ENCODE measurements at places on chromosomes 4 and X.
A peak's percentile ranks its signal among the peaks of the same experiment; 100 is the strongest.

DNA sequence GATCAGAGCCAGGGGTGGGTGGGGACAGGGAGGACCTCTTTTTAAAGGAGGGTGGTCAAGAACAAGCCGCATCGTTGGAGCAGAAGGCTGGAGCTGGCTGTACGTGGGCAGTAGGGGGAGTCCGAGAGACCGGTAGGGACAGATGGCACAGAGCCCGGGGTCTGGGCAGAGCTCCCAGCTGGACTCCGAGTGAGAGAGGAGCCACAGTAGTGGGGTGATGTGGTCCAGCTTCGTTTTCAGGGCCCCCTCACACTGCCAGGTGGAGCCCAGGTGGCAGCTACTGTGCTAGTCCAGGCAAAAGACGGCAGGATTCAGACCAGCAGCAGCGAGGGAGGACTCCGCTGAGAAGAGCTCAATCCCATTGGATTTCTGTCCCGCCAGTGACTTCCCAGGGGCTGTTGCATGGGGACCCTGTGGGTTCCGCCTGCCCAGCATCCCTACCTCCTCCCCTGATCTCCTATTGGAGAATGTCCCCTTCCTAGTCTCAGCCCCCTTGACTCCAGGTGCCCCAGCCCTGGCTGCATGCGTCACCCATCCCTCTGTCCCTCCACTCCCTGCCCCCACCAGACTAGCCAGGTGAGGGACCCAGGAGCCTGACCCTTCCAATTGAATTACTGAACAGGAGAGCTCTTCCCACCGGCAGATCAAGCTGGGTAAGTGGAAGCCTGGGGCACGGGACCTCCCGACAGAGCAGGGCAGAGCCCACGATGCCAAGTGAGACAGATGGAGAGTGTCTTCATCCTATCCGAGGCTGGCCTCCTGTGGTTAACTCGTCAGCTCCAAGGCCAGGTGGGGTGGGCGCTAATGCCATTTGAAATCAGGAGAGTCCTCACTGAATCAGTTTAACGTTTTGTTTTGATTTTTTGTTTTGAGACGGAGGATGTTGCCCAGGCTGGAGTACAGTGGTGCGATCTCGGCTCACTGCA, 2.9 kb downstream of the ARHGAP4 start:
- H3K4me1 ChIP-seq: peaks cover under 1% of the 10 kb centered on the region
- H3K4me3 ChIP-seq: no peak overlapping the region
- DNase-seq: no peak
- no peaks in the 10 kb centered on the region for H3K27me3 ChIP-seq
- no peak overlapping the region for H3K27ac ChIP-seq

DNA sequence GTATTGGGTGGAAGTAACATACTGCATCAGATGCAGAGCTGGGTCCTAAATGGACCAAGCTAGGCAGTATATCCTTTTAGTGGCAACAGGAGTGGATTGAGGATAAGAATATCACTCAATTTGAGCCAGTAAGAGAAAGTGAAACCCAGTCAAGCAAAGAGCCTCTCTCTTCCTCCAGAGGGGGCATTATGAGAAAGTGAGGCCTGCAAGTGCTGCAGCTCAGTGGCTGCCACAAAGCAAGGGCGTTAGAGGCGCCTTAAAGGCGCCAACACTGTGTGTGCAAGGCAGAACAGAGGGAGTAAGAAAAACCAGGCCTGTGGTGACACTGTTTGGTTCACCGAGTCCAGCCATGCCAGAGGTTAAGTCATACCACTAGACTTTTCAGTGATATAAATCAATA, 17.5 kb downstream of the STX18 start:
- H3K4me3 ChIP-seq: no peak overlapping the region
- H3K36me3 ChIP-seq: peaks cover 5% of the 10 kb centered on the region
- DNase-seq: no peak

DNA sequence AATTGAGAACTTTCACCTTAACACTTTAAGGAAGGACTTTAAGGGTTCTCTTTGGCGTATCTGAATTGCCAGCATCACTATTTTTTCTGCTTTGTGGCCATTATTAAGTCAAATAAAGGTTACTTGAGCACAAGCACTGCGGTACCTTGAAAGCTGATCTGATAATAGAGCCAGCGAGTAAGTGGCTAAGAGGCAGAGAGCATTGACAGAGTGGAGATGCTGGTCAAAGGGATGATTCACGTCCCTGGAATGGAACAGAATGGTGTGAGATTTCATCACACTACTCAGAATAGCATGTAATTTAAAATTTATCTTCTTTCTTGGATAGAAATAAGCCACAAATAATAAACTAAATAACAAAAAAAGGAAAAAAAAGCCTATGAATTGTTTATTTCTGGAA, 57.1 kb upstream of the NPFFR2 start:
- H3K27me3 ChIP-seq: no peaks in the 10 kb centered on the region
- no peaks in the 10 kb centered on the region for H3K36me3 ChIP-seq
- no peak overlapping the region for H3K27ac ChIP-seq
- H3K4me1 ChIP-seq: peaks cover 5% of the 10 kb centered on the region
- no peak for DNase-seq

DNA sequence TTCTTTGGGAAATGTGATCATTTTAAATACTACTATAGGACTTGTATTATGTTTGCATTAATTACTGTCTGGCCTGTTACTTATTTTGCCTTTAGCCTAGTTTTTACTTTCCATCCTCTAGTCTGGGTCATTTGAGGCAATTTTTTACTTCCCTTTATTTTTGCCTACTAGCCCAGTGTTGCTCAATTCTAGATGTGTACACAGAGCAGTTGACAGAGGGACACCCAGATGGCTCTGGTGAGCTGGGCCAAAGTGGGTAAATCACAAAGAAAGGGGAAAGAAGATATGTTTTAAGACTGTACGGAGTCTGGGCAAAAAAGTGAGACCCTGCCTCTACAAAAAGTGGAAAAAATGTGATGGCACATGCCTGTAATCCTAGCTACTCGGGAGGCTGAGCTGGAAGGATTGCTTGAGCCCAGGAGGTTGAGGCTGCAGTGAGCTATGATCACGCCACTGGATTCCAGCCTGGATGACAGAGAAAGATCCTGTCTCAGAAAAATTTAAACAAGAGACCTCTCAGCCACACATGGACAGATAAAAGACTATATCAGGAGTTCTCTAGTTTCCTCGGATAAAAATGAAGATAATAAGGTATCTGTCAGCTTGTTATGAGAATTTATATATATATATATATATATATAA, 35.7 kb downstream of the APOO start:
- no peak overlapping the region for H3K27ac ChIP-seq
- no peak for DNase-seq
- no peak overlapping the region for H3K4me3 ChIP-seq

- H3K27me3 ChIP-seq: no peaks in the 10 kb centered on the region
- no peaks in the 10 kb centered on the region for H3K36me3 ChIP-seq
- H3K4me3 ChIP-seq: no peak overlapping the region
Measured at GRCh38 chrX:97145934-97146333, 262.2 kb downstream of the RPA4 start.

GRCh38 chr4:20444599-20445337, 193.1 kb downstream of the SLIT2 start:
- H3K4me1 ChIP-seq: no peaks in the 10 kb centered on the region
- H3K27ac ChIP-seq: no peak overlapping the region
- H3K4me3 ChIP-seq: no peak overlapping the region
- DNase-seq: no peak

DNA sequence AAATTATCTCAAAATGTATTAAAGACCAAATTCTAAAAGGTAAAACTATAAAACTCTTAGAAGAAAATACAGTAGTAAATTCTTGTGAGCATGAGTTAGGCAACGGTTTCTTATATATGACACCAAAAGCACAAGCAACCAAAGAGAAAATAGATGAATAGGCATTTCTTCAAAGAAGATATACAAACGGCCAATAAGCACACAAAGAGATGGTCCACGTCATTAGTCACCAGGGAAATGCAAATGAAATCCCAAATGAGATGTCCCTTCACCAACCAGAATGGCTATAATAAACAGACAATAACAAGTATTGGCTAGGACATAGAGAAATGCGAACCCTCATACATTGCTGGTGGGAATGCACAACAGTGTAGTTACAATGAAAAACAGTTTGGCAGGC, 44.6 kb downstream of the RAB33A start:
- H3K4me3 ChIP-seq: no peak overlapping the region
- H3K4me1 ChIP-seq: no peaks in the 10 kb centered on the region
- H3K27me3 ChIP-seq: no peaks in the 10 kb centered on the region
- H3K27ac ChIP-seq: no peak overlapping the region
- peaks cover 9% of the 10 kb centered on the region for H3K36me3 ChIP-seq
- no peak for DNase-seq

DNA sequence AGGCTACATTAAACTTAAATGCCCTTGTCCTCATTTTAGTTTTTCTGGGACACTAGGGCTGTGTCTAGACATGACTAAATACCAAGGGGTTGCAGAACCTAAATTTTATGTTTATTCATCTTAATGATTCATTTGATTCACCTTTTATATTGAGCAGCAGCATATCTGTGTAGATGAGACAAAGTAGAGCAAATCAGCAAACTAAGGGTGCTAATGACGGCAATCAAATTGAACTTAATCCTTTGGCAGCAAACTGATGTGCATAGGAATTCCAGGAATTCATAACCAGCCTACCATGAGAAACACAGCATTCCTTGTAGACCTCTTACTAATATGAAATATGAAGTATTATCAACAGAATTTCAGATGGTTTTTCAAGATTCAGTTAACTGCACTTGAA, 25.1 kb downstream of the EPHA5 start:
- H3K27me3 ChIP-seq: no peaks in the 10 kb centered on the region
- DNase-seq: no peak
- H3K27ac ChIP-seq: peak overlapping the region; percentile 41
- H3K4me3 ChIP-seq: no peak overlapping the region
- H3K4me1 ChIP-seq: peaks cover 15% of the 10 kb centered on the region

DNA sequence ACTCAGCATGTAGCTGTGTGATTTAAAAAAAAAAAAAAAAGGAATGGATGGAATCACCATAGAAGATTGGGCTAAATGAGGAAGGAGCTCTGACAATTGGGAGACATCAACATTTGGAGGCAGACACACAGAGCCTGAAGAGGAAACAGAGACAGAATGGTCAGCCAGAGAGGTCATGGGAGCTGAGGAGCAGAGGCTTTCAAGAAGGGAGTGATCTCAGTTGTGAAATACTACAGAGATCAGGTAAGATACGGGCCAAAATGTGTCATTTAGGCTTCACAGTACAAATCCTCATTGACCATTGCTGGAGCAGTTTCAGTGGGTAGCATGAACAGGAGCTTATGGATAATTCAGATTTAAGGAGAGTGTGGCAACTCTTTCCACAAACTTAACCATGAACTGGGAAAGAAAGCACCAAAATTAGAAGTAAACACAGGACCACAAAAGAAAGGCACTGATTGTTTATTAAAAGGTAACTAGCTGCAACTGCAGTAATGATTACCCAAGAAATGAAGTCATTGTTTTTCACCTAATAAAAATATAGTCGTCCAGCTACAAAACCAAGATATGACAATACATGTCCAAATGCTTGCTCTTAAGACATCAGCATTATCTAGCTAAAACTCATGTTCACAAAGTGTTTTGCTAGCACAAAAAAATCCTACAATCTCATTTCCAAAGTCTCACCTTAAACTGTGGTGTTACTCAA, 203.2 kb downstream of the DHX15 start:
- no peak overlapping the region for H3K4me3 ChIP-seq
- peaks cover 9% of the 10 kb centered on the region for H3K4me1 ChIP-seq
- H3K36me3 ChIP-seq: no peaks in the 10 kb centered on the region
- H3K27ac ChIP-seq: no peak overlapping the region

DNA sequence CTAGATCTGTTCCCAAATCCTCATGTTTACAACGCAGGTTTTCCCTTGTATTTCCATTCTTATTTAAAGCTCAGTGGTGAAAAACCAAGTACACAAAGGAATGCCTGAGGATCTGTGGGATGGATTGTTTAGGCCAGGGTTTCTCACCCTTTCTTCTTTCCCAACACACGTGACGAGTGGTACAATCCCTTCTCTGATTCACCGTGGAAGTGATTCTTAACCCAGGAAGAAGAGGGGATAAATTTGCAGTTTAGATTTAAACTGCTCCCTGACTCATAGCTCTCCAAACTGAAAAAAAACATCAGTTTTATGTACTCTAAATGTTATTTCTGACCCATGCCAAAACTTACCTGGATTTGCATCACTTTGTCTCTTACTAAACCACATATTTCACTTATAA, 17.0 kb downstream of the PAQR3 start:
- DNase-seq: no peak
- no peaks in the 10 kb centered on the region for H3K4me1 ChIP-seq
- H3K27me3 ChIP-seq: no peaks in the 10 kb centered on the region
- no peak overlapping the region for H3K4me3 ChIP-seq

- H3K4me3 ChIP-seq: no peak overlapping the region
- DNase-seq: no peak
- no peaks in the 10 kb centered on the region for H3K36me3 ChIP-seq
- H3K27ac ChIP-seq: peak overlapping the region; percentile 99
- no peaks in the 10 kb centered on the region for H3K27me3 ChIP-seq
- peaks cover 49% of the 10 kb centered on the region for H3K4me1 ChIP-seq
Measured at GRCh38 chr4:165971933-165972332, 98.9 kb downstream of the TLL1 start.

DNA sequence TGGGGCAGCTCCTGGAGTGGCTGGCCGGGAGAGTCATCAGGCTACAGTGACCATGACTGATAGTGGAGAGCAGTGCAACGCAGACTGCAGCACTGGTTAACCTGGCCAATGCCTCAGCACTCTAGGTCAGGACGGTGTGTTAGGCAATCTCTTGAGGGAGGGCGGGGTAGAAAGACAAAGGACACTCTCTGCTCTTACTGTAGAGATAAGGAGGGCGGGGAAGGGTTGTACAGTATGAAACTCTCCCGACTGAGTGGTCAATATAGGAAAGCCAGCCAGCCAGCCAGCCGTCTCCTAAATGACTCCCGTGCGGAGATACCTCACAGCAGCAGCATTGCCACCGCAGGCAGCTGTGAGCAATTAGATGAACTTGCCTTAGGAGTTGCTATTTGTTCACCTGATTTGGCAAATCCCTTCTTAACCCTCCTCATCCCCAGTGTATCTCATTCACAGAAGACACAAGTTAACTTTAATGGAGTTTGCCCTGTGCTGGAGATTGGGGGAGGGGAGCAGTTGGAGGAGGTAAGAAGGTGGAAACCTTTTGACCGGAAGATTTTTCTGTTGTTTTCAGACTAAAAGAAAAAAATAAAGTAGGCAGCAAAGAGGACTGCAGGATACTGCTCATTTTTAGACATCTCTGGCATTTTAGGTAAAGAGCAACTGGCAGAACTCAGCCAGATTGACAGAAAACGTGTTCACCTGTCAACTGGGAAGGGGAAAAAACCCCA, 330.5 kb downstream of the HNRNPD start:
- peaks cover 16% of the 10 kb centered on the region for H3K27me3 ChIP-seq
- no peak overlapping the region for H3K4me3 ChIP-seq
- no peak overlapping the region for H3K27ac ChIP-seq
- no peaks in the 10 kb centered on the region for H3K36me3 ChIP-seq
- DNase-seq: no peak

DNA sequence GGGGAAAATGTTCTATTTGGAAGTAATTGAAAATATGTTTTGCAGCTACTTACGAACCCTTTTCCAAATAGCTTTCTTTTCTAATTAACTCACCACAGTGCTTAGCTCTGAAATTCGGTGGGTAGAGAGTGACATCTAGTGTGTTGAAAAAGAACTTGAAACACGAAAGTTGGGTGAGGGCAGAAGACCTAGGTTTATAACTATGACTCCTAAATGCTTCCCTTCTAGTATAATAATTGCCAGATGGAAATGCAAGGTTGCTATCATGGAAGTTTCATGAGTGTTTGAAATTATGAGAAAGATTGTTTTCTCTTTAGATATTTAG, 77.3 kb upstream of the NOCT start:
- H3K36me3 ChIP-seq: no peaks in the 10 kb centered on the region
- H3K4me1 ChIP-seq: no peaks in the 10 kb centered on the region
- no peaks in the 10 kb centered on the region for H3K27me3 ChIP-seq
- no peak for DNase-seq
- no peak overlapping the region for H3K27ac ChIP-seq
- H3K4me3 ChIP-seq: no peak overlapping the region
